Adrenal gland (tissue), 19 donors: ENCODE measurements at places on chromosomes 11 and 22. TPM values are rescaled to one million over a fixed set of nuclear protein-coding genes. Genes with fewer than 3 reads are reported as not detected.

DNA sequence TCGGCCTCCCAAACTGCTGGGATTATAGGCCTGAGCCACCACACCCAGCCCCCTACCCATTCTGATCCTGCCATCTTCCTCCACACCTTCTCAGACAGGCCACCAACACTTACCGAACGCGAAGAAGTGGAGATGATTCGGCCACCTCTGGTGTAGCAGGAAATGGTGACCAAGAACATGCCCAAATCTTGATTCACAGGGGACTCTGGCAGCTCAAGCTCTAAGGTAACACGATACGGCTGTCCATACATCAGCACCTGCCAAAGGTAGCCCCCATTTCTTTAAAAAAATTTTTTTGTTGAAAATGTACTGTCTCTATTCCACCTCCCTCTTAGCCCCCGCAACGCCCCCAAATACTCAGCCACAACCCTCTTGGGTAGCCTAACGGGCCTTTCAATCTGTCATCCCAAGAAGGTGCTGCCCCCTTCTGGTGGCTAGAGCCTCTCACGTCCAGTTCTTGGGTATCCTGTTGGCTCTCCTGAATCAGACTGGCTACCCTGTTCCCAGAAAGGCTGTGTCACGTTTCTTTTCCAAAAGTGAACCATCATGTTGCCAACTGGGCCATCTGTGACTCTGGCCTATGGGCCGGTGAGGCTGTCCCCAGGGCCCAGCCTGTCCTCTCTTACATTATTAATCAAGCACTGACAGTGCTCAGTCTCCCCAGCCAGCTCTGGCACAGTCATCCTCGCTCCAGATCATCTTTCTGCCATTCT is 5.3 kb upstream of the LRRN4CL start:
- H3K4me1 ChIP-seq: peaks cover 2% of the 10 kb centered on the region
- peak overlapping the region; percentile 59 for H3K27ac ChIP-seq
- no peak overlapping the region for H3K4me3 ChIP-seq
- peak; percentile 92 for DNase-seq
- H3K36me3 ChIP-seq: no peaks in the 10 kb centered on the region

- H3K27me3 ChIP-seq: no peaks in the 10 kb centered on the region
- H3K4me3 ChIP-seq: no peak overlapping the region
- H3K4me1 ChIP-seq: peaks cover 8% of the 10 kb centered on the region
- H3K36me3 ChIP-seq: no peaks in the 10 kb centered on the region
- DNase-seq: no peak
- H3K27ac ChIP-seq: no peak overlapping the region
These were observed 218.8 kb downstream of the CTTN start for GRCh38 chr11:70616938-70617654.

- no peak overlapping the region for H3K27ac ChIP-seq
- H3K27me3 ChIP-seq: no peaks in the 10 kb centered on the region
- no peaks in the 10 kb centered on the region for H3K36me3 ChIP-seq
- no peaks in the 10 kb centered on the region for H3K4me1 ChIP-seq
- no peak overlapping the region for H3K4me3 ChIP-seq
These were observed 2017.3 kb downstream of the LRRC4C start for GRCh38 chr11:39442177-39442576.

Gene OR8D1
- not detected for total RNA-seq

GRCh38 chr11:78583889-78584288 is 9.2 kb upstream of the NARS2 start:
- no peaks in the 10 kb centered on the region for H3K4me1 ChIP-seq
- no peak for DNase-seq
- H3K27ac ChIP-seq: no peak overlapping the region
- no peaks in the 10 kb centered on the region for H3K27me3 ChIP-seq
- no peaks in the 10 kb centered on the region for H3K36me3 ChIP-seq

Gene HORMAD2
- not detected for total RNA-seq

- no peak overlapping the region for H3K4me3 ChIP-seq
- no peak overlapping the region for H3K27ac ChIP-seq
These were observed 117.5 kb downstream of the PKNOX2 start for GRCh38 chr11:125281831-125282595.

Gene ZP1
- total RNA-seq: 6.3 TPM

DNA sequence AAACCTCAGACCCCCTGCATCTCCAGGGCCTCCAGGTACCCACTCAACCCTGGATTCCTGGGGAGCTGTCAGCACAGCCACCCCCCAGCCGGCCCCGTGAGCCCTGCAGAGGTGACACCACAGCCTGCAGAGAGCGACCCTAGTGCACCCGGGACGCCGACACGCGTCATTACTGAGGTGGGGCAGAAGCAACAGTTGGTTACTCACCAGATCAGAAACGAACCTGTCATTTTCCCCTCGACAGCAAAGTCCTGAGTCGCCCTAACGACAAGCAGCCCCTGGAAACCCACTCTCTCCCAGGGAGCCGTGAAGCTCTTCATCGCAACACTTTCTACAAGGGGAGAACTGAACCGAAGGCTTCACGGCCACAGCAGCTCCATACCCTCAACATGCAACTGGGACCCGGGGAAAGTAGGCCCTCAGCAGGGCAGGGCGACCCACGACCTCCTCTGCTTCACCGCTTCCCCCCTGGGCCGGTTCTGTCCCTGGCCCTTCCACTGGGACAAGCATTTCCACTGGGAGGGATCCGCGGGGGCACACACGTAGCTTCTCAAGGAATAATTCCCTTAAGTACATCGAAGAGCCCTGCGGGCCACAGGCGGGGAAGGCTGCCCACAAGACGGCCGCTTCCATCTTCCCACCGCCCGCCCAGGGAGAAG is 1.6 kb downstream of the BRD1 start:
- peaks cover 24% of the 10 kb centered on the region for H3K4me1 ChIP-seq
- H3K27ac ChIP-seq: peak overlapping the region; percentile 93
- DNase-seq: peak; percentile 38
- no peaks in the 10 kb centered on the region for H3K36me3 ChIP-seq
- no peaks in the 10 kb centered on the region for H3K27me3 ChIP-seq

GRCh38 chr22:27726686-27727449 is 74.7 kb downstream of the MN1 start:
- H3K27ac ChIP-seq: no peak overlapping the region
- H3K27me3 ChIP-seq: no peaks in the 10 kb centered on the region
- H3K4me1 ChIP-seq: no peaks in the 10 kb centered on the region
- peak; percentile 59 for DNase-seq
- no peak overlapping the region for H3K4me3 ChIP-seq
- no peaks in the 10 kb centered on the region for H3K36me3 ChIP-seq

- peaks cover 77% of the 10 kb centered on the region for H3K4me1 ChIP-seq
- no peaks in the 10 kb centered on the region for H3K27me3 ChIP-seq
- peaks cover 41% of the 10 kb centered on the region for H3K36me3 ChIP-seq
- DNase-seq: peak; percentile 66
These were observed 36.3 kb upstream of the PPARA start for GRCh38 chr22:46113910-46114517.

GRCh38 chr22:29149841-29150555 is 55.7 kb upstream of the EMID1 start:
- peak overlapping the region; percentile 78 for H3K27ac ChIP-seq
- H3K27me3 ChIP-seq: no peaks in the 10 kb centered on the region
- no peaks in the 10 kb centered on the region for H3K36me3 ChIP-seq
- H3K4me3 ChIP-seq: no peak overlapping the region

Gene ELFN2
- total RNA-seq: 0.34 TPM

Gene NEAT1
- total RNA-seq: 20.9 TPM

DNA sequence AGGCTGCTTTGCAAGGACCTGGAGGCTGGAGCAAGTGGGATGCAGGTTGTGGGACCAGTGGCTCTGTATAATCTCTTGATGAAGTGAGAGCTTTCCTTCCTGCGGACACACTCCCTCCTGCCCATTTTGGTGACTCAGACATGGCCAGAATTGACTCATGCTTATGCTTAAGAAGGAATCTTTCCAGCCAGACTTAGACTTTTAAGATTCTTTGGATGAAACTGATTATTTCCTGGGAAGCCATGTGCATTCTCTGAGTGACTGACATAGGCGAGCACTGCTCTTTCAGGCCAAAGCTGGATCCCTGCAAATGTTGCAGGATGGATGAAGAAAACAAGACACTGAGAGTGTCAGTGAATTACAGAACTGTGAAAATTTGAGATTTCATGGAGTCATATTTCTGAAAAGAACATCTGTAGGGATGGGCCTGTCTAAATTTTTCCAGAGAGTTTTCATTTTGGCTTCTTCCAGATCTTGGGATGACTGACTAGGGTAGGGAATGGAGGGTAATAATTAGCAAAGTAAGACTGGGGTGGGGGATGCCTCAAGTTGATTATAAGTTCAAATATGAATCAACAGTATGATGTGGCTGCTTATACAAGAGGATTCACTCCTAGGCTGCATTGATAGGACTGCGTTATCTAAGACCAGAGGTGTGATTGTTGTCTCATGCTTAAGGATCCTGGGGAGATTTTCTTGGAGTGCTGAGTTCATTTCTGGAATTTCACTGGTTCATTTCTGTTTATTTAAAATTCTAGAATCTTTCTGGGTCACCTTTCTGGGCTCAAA is 195.8 kb downstream of the HIPK3 start:
- no peaks in the 10 kb centered on the region for H3K4me1 ChIP-seq
- no peak overlapping the region for H3K4me3 ChIP-seq
- no peaks in the 10 kb centered on the region for H3K27me3 ChIP-seq
- H3K36me3 ChIP-seq: no peaks in the 10 kb centered on the region
- no peak for DNase-seq
